HT1080 (cell line): ENCODE measurements at places on chromosomes 3 and 15. TPM values are rescaled to one million over a fixed set of nuclear protein-coding genes. Genes with fewer than 3 reads are reported as not detected.

DNA sequence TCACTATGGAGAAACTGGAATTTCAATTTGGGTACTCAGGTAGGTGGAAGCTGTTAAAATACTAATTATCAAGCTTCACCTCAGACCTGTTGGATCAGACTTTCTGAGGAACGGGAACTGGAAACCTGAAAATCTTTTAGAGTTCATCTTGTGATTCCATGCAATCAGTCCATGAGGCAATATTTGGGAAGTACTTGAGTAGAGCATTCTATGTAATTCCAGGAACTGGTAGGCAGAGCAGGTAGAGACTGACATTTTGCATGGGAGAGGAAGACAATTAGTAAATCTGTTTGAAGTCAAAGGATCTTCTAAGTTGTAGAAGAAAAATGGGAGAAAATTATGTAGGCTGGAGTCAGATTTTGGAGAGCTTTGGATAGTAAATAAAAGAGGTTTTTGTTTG lies 43.1 kb downstream of the FGF7 start:
- no peak for DNase-seq

DNA sequence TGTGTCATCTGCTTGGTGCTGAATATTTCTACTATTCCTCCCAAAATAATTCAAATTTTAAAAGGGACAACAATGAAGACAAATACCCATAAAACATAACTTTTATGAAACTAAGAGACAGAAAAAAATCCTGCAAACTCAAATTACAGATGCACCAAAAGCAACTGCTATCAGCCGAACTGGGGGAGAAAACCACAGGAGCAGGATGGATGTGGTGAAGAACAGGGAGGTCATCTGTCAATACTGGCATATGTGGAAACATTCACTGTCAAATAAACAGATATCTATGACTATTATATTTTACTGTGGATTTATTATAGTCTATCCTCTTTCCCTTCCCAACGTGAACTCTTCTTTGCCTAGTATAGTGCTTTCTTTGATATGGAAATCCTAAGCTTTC lies 53.3 kb upstream of the CPOX start:
- DNase-seq, result no peak

- no peak for DNase-seq
These were observed 47.6 kb downstream of the IDH2 start for GRCh38 chr15:90054618-90055097.

DNA sequence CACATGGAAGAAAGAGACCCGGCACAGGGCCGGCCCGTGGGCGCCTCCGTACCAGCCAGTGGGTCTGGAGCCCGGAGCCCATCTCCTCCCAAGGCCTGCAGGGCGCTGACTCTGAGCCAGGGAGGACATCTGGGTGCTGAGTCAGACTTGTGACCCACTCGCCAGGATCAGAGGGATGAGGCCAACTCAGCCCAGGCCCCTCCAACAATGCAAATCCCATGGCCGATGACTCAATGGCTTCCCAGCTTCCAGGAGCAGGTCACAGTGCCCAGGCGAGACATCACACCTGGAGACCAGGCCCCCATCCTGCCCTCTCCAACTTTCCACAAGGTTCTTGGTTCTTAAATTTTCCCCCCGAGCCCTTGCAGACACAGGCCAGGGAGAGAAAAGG lies 95.1 kb downstream of the LRIG1 start:
- DNase-seq, result peak; percentile 80

The EFCC1 gene
- total RNA-seq, result not detected in 2 replicates

- DNase-seq, result no peak
These were observed 403.1 kb downstream of the MAGI1 start for GRCh38 chr3:65635657-65636056.

GRCh38 chr15:51369451-51369761 lies 28.0 kb downstream of the GLDN start:
- DNase-seq, result no peak

GRCh38 chr15:61084472-61084871 lies 144.6 kb downstream of the RORA start:
- no peak for DNase-seq

The NOX5 gene
- total RNA-seq, result 0.03 and 1.1 TPM in 2 replicates

GRCh38 chr3:19898721-19899120 lies 35.3 kb downstream of the EFHB start:
- peak; percentile 27 for DNase-seq

The CPLX3 gene
- total RNA-seq, result 0.10 and 0.26 TPM in 2 replicates

The SPTBN5 gene
- 2.3 and 3.9 TPM in 2 replicates for total RNA-seq

DNA sequence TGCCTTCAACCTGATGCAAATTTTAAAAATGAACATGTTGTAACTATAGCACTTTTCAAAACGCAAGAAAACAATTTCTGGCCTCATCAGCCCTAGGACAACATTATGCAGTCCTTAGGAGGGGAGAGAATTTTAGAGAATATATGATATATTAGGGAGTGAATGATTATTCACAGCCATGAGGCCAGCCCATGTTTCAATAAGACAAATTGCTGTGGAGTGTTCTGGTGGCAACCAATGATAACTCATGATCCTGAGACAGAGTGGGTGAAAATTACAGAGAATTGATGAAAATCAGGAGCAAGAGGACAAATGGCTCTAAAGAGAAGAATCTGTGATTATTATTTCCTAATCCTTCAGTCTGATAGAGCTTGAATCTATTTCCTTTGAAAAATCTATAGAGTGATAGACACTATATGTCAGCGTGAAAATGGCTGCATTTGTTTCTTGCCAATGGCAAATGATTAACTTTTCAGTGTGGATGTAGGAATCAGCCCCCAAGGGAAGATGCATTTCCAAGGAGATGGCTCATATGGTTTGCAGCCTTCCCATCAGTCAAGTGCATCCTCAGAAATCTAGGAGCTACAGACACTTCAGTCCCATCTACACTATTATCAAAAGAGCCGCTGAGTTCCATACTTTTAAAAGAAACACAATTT lies 761.0 kb upstream of the ARRDC4 start:
- DNase-seq, result no peak

GRCh38 chr3:76724706-76725105 lies 315.2 kb upstream of the ROBO2 start:
- DNase-seq, result no peak

DNA sequence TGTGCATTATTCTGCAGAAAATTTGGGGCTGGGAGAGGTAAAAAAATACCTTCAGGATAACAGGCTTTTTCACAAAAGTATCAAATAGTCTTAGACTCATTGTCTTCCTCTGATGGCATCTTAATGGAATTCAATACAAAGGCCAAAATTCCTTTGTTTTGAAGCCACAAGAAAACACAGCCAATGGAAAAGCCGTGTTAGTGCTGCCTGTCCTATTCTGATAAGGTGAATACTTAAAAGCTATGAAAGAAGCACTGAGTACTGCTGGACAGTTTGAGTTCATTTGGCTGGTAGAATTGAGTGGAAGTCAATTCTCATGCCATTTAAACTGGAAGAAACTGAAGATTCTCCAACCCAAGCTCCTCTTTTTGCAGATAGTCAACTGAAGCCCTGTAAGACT lies 395.3 kb upstream of the TPRG1 start:
- DNase-seq, result peak; percentile 68

DNA sequence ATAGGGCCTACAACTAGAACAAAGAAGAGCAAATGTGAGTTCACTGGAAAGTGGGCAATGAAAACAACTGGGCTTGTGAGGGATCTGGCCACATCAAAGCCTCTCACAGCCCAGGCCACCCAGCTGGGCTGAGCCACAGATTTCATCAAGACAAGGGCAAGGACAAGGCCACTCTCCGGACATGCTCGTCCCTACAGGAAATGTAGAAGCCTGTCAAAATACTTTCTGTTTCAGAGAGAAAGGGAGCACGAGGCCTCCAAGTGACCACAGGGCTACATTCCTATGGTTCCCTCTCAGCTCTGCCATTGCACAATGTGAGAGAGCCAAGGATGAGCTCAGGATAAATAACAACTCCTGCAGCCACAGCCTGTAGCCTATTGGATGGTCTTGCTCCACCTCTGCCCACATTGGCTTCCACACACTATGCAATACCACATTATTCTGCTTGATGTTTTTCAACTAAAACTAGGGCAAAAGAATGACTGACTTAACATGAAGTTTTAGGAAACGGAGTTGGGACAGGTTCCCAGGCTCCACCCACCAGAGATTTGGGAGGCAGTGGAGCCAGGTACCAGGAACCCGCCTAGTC lies 12.1 kb downstream of the TBC1D2B start:
- peak; percentile 92 for DNase-seq

The CPNE9 gene
- not detected in 2 replicates for total RNA-seq

DNA sequence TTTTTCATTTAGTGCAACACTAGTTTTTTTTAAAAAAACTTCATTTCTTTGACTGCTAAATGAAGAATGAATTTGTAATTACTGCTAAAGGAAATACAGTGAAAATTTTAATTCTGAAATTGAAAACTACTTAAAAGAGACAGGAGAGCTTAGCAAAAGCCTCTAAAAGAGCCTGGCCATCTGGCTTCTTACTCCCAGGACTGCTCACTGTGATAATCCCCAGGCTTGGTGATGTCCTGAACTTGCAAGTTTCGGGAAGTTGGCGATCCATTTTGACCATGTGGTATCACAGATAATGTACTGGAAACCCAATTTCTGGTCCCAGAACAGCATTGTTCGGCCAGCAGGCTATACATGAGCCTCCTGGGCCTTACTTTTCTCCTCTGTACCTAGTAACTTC lies 292.1 kb downstream of the FGF12 start:
- no peak for DNase-seq

The CFAP100 gene
- not detected in 2 replicates for total RNA-seq

- peak; percentile 6 for DNase-seq
These were observed 74.7 kb downstream of the DZIP3 start for GRCh38 chr3:108664266-108664665.

The DOCK3 gene
- 1.4 TPM in 2 replicates for total RNA-seq

The VGLL3 gene
- 0.87 and 0.88 TPM in 2 replicates for total RNA-seq

DNA sequence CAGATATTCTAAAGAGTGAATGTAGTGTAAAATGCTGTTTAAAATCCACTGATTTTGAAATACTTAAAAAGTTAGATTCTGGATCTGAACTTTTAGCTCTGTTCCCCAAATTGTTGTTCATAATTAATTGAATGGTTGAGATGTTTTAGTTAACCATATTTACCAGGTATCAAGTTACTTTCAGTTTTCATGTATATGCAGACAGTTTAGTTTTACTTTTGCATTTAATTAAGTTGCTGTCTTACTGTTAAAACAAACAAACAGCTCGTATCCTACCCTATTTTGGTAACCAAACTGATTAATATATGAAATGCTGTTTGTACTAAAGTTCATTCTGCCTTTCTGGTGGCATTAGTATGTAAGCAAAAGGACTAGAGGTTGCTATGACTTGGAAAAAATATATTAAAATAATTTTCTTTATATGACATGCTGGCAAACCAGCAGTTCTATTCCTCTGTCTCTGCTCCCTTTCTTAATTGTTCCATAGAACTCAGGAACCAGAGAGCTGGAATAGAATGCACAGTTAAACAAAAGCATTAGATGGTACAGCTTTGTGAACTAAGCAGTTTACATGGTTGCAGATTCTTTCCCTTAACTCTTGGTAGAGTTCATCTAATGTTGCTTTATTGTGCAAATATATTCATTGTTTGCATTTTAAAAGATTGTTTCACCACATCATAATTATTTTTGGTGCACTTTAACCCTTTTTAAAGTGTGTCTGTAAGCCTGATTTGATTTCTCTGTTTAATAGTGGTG lies 39.5 kb upstream of the SCAANT1 start:
- no peak for DNase-seq

The PRRT3 gene
- 1.0 and 1.3 TPM in 2 replicates for total RNA-seq

The CILP gene
- 1.1 and 1.2 TPM in 2 replicates for total RNA-seq

- DNase-seq, result no peak
These were observed 25.2 kb upstream of the FAN1 start for GRCh38 chr15:30878515-30878914.

- DNase-seq, result no peak
These were observed 310.5 kb upstream of the C2CD4B start for GRCh38 chr15:62475591-62475990.

DNA sequence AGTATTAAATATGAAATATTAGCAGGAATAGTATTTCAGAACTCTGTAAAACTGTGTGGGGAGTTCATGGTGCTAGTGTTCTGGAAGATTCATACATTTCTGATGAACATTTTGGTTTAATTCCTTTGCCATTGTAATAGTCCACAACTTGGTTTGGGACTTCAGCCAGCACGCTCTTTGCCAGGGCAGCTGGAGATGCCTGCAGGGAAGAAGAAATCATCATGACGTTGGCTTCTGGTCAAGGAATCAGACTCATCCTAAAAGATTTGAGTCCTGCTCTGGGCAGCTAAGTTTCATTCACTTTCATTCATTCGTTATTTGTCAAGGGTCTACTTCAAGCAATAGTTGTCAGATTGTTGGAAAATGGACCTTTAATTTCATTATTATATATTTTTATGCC lies 32.4 kb upstream of the MRPL3 start:
- peak; percentile 39 for DNase-seq

The BCL2A1 gene
- 6.7 and 7.9 TPM in 2 replicates for total RNA-seq

- no peak for DNase-seq
These were observed 1.2 kb downstream of the CTSH start for GRCh38 chr15:78943692-78944091.

- DNase-seq, result no peak
These were observed 9.3 kb downstream of the GNAI2 start for GRCh38 chr3:50245251-50245745.

DNA sequence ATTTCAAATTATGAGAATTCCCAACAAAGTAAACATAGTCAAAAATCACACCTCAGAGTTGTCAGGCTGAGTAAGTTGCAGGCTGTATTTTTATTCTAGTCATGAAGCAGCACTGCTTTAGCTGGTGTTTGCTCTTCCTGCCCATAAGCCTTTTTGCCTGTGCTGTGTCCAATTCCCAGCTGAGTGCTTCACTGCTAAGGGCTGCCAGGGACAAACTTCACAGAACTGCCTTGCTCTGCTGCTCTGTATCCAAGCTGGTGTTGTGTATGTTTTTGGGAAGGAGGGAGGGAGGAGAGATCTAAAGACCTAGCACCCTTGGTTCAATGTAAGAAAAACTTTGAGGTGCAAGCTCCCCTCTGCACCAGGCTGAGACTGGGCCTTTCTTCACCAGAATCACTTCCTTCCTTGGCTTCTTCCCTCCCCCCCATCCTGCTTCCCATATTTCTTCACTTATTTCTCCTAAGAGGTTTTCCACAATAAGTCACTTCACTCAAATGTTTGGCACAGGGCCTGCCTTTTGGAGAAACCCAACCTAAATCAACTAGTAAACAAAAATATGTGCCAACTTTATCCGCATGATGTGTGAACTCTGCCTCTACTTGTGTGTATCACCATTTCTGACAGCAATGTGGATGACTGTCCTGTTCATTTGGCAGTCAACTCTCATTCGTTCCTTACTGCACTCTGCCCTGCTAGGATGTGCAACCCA lies 156.1 kb downstream of the TBL1XR1 start:
- DNase-seq, result no peak

GRCh38 chr3:115042351-115042750 lies 104.7 kb downstream of the ZBTB20 start:
- no peak for DNase-seq

DNA sequence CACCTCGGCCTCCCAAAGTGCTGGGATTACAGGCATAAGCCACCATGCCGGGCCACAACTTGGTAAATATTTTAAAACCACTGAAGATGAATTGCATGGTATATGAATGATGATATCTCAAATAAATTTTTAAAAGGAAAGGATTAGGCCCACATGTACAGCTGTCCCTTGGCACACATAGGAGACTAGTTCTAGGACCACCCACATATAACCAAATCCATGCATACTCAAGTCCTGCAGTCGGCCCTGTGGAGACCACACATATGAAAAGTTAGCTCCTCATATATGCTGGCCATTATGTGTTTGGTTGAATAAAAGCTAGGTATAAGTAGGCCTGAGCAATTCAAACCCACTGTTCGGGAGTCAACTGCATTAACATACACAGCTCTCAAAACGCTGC lies 10.6 kb downstream of the CLPX start:
- DNase-seq, result no peak

GRCh38 chr3:171453180-171453886 lies 6.9 kb downstream of the TNIK start:
- no peak for DNase-seq

- DNase-seq, result no peak
These were observed 125.5 kb upstream of the FRMD4B start for GRCh38 chr3:69511361-69511760.
